ENCODE measurements at places on chromosomes 1 and 21.

- no peak for DNase-seq
These were observed 36.4 kb downstream of the TBCE start for GRCh38 chr1:235403593-235403992.

- DNase-seq = no peak
These were observed 23.6 kb upstream of the LY9 start for GRCh38 chr1:160772331-160772730.

GRCh38 chr1:183979437-183979836 lies 58.1 kb downstream of the COLGALT2 start:
- DNase-seq = no peak

- no peak for DNase-seq
These were observed 45.6 kb downstream of the ZNF281 start for GRCh38 chr1:200364091-200364759.

GRCh38 chr1:214632091-214632490 lies 29.1 kb downstream of the CENPF start:
- no peak for DNase-seq

- no peak for DNase-seq
These were observed 18.5 kb downstream of the KCNK1 start for GRCh38 chr1:233632436-233632835.

- DNase-seq = no peak
These were observed 665.7 kb downstream of the ADGRL2 start for GRCh38 chr1:82466416-82466815.

- no peak for DNase-seq
These were observed 465.6 kb downstream of the ADGRL2 start for GRCh38 chr1:82266351-82266750.

- no peak for DNase-seq
These were observed 89.8 kb downstream of the ADSS2 start for GRCh38 chr1:244361764-244362473.

GRCh38 chr1:36108314-36108713 lies 16.7 kb downstream of the COL8A2 start:
- no peak for DNase-seq

DNA sequence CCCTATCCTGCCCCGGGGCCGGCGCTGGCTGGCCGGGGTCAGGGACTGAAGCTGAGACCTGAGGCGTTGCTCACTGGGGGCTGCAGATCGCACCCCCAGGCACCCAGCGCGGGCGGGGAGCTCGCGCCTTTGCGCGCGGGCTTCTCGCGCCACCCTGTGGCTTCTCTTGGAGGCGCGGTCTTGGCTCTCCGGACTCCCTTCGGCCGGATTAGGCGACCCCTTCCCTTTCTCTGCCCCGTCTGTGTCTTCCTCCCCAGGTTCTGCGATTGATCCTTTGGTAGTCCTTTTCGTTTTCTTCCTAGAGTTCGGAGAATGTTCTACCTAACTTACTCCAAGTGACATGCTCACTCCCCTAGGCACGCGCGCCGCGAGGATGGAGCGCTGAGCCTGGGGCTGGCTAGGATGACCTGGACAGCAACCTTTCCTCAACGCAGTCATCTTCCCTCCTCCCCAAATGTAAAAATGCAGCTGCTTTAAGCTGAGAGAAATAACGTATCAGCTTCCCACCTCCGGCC lies 495 bp upstream of the NTRK1 start:
- no peak for DNase-seq

GRCh38 chr1:163477276-163477830 lies 155.6 kb downstream of the NUF2 start:
- no peak for DNase-seq

DNA sequence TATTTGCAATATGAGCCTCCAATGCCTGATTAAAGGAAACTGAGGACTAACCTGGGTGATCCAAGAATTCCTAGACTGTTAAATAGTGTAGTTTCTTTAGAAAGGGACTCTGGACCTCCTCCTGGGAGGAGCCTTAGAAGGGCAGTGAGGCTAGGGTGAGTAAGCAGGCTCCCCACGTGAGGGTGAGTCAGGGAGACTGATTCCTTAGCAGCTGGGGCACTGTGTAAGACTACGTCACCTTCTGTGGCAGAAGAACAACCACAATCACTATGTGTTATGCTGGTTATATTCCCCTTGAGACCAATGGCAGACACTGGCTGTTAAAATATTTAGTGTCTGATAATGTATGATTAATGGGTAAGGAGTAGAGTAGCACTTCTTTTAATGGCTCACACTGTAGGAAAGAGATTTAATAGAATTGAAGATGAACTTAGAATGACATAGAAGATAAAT lies 53.3 kb upstream of the SYT14 start:
- no peak for DNase-seq

- no peak for DNase-seq
These were observed 3.6 kb downstream of the KCNN3 start for GRCh38 chr1:154866257-154867063.

DNA sequence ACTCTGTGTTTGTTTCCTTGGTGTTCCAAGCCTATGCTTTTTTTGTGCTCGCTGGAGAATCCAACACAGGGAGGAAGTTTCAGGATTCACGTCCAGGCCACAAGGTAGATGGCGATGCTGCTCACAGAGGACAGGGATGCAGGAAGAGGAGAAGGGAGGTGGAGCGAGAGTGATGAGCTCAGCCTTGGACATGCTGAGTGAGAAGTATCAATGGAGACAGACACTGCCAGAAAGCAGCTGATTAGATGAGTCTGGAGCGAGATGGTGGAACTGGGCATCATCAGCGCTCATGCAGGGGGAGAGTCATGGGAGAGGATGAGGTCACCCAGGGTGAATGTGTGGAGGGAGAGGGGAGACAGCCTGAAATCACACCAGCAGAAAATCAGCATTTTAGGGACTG lies 110.0 kb downstream of the GLUL start:
- no peak for DNase-seq

GRCh38 chr1:101178341-101178687 lies 58.5 kb upstream of the S1PR1 start:
- DNase-seq = no peak

DNA sequence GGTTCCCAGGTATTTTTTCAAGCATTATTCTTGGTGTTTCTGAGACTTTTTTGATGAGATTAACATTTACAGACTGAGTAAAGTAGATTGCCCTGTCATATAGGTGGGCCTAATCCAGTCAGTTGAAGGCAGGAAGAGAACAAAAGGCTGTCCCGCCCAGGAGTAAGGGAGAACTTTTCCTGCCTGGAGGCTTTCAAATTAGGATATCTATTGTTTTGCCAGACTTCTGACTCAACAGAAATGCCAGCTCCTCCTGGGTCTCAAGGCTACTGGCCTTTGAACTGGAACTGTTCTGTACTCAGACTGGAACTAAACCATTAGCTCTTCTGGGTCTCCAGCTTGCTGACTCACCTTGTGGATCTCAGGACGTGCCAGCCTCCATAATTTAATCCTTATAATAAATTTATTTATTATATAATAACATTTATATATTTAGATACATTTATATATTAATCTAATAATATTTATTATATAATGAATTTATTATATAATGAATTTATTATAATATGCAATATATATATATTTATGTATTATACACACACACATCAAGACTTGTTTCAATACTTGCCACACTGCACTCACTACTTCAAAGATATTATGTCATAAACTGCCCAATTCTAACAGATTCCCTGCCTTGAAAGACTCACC lies 510.8 kb upstream of the B3GALT2 start:
- DNase-seq = no peak

DNA sequence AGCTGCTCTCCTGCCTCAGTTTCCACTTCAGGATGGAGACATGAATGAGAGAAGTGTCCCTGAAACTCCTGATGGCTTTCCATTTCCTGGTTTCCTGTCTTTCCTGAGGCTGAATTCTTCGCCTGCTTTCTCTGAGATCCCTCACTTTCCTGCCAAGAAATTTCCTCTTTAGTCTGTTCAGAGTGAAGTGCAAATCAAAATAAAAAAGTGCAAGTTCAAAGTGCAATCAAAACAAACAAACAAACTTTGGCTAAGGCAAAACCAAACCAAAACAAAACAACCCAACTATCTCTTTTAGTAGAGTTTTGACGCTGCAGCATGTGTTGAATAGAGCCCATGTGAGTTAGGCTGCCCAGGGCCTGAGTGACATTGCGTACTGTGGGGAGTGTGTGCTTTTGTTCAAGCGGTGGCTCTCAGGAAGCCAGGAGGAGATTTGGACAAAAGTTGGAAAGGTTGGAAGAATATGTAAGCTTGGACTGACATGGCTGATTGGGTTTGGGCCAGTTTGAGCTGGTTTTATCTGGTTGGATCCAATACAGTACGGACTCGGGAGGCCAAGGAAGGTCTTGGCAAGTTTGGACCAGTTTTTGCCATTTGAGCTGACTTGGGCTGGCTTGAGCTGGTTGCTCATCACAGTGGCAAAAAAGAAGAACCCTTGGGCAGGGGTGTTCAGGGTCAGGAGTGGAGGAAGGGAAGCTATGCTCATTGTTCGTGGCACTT lies 61.1 kb upstream of the TINAGL1 start:
- DNase-seq = no peak

DNA sequence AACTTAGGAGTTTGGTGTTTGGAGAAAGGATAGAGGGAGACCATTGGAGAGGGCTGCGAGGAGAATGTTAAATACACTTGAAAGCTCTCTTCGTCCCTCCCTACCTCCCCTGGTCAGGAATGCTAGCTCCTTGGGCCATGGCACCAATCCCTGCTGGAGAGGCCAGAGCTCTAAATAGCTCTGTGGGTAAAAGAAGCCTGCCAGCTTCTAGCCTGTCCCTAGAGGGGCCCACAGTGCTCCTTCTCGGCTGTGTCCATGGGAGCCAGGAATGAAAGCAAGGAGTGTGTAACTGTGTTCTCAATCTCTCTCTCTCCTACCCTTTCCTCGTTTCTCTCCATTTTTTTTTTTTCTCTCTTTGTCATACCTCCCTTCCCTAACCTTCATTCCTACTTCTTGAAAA lies at the start of gene CCDC190:
Gene CCDC190 (minus strand): TSS at position 75 of the 400 bp plus-strand sequence. CDS start 1,529 bp downstream, outside the sequence.
- DNase-seq = no peak

- no peak for DNase-seq
These were observed 81.2 kb downstream of the TGFB2 start for GRCh38 chr1:218426343-218426657.

DNA sequence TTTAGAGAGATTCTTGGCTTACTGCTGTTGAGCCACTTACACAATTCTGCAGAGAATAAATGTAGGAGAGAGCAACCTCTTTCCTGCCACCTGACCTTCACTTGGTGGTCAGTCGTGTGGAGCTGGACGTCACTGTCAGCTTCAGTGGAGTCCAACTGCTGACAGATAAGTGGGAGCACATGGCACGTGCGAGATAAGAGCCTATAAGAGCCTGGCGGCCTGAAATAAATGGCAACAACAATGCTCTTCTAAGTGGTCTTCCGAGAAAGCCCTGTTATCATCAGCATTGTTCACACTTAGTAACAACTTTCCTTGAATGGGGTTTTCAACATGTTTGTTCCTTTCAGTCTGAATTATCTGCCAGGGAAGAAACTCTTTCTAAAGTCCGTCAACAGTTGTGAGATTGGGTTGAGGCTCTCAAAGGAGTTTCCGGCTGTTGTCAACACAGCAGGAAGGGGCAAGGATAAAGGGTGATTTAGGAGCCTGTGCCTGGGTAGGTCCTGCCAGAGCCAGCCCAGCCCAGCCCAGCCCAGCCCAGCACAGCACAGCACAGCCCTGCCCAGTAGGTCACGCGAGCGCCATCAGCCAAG lies 57.2 kb upstream of the RUNX1 start:
- no peak for DNase-seq

DNA sequence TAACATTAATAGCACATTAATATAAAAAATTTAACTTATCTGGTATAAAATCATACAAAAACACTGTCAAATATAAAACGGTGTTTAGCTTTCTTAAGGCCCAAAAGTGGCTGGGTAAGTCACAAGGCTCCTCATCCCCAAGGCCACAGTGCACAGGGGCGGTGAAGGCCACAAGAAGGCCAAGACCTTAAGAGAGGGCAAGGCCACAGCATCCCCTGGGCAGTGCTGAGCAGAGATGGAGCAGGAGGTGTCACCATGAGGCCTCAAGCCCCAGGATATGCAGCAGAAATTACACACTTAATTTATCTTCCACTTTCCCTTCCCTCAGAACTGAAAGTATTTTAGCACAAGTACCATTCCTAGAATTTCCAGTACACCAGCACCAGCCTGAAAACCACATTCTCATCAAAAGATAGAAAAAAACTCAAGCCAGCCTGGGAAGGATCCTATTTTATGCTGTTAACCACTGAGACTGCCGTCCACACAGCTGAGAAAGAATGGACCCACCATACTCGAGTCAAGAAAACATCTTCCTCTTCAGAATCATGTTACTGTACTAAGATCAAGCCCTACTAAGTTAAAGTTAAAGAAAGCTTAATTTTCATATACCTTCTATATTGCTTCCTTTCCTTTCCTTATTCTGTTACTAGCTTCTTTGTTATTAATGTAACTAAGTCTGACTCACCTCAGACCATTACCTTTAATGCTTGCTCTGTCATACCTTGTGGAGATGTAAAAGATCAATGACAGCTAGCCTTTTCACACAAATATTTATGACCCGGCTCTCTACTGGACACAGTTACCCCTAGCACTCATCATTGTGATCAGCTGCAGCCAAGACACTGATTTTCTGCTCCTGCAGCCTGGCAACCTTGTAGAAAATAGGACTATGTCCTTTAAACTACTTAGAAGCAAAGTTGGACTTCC lies 26.4 kb upstream of the FMO1 start:
- DNase-seq = no peak

DNA sequence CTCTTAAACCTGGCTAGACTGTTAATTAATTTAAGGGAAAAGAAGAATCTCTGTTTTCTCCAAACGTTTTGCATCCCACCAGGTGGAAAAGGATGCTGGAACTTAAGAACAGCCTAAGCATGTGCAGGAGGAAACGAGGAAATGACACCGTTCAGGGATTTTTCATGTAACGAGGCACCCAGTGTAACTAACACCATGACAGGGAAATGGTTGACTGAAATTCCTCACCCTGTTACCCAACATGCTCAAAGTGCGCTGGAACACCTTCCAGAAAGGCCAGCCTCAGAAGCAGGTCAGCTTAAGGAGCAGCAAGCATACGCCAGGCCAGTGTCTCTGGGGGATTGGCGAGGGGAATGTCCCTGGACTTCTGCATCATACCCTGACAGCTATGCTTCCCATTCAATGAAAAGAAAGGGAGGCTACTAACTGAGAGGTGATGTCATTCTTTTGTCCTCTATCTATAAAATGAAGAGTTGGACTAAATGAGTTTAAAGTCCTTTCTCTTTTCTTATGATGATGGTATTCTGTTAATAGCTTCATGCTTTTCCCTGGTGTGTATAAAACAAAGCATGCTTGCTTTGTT lies 21.6 kb downstream of the TNN start:
- no peak for DNase-seq

DNA sequence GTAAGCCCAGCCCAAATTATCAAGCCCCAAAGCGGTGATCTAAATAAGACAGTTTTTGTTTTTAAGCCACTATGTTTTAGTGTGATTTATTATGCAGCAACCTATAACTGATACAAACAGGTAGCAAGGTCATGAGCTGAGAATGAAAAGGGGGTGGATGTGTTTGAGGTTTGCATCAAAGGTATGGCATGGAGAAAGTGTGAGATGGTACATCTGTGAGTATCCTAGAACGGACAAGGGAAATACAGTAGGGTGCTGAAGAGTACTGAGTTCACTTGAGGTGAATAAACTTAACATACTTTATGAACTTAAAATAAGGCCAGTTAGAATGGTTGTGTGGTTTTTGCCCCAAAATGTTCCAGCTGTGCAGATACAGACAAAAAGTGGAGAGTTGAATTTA lies 286.0 kb upstream of the B3GALT2 start:
- DNase-seq = no peak
